Ovary (tissue), 10 donors: ENCODE measurements at places on chromosomes 1 and 21. TPM values are rescaled to one million over a fixed set of nuclear protein-coding genes. Genes with fewer than 3 reads are reported as not detected.

DNA sequence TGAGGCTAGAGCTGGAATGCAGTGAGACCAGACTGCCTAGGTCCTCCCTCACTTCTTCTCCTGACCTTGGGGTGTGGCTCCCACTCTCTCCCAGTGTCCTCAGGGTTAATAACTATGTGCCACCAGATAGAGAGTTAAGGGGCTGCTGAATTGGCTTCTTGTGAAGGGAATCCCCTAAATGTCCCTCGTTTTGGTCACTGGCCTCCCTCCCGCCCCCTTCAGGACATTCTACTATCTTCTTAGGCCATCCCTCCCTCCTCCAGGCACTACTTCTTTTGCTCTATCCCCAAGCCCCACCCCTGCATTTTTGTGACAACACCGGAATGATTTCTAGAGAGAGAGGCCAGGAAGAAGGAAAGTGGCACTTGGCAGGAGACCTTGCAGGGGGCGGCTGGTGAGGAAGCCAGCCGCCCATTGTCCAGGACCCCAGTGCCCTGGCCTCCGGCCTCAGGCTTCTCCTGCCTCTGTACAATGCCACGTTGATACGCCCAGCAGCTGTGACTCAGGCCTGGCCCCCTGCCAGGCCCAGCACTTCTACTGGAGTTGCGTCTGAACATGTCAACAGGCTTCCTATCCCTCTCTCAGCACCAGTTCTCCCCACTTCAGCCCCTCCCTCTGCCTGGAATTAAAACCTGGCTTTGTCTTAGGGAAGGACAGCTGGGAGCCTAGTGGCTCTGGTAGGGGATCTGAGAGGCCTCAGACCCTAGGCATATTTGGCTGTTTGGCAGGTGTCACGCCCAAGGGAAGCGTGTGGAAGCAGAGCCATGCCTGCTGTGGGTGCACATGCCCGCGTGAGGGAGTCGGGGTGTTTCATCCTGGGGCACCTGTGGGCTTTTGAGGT lies 9.1 kb downstream of the LMNA start:
- H3K27me3 ChIP-seq: no peaks in the 10 kb centered on the region
- H3K4me1 ChIP-seq: peaks cover 61% of the 10 kb centered on the region
- peak overlapping the region; percentile 38 for H3K4me3 ChIP-seq
- DNase-seq: peak; percentile 96
- no peaks in the 10 kb centered on the region for H3K36me3 ChIP-seq

GRCh38 chr1:244395965-244396364 lies 55.7 kb downstream of the ADSS2 start:
- H3K4me1 ChIP-seq: no peaks in the 10 kb centered on the region
- H3K27me3 ChIP-seq: no peaks in the 10 kb centered on the region
- no peak for DNase-seq
- no peak overlapping the region for H3K27ac ChIP-seq
- H3K36me3 ChIP-seq: no peaks in the 10 kb centered on the region
- H3K4me3 ChIP-seq: no peak overlapping the region

DNA sequence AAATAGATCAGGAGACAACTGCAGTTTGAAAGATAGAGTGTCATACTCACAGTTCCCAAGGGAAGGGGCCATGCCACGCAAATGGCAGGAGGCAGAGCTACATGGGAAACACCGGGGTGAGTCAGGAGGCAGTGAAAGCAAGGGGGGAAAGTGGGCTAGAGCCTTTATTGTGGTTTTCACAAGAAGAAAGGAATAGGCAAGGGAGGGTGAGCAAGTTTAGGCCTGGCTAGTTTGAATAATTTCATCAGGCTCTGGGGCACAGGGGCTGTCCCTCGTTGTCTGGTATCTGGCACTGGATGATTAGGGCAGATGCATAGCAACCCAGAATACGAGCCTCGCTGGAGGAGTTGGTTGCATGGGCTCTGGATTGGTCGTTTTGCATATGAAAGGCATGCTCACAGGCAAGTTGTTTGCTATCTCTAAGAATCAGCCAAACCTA lies 17.0 kb upstream of the ITLN2 start:
- H3K4me1 ChIP-seq: no peaks in the 10 kb centered on the region
- no peaks in the 10 kb centered on the region for H3K36me3 ChIP-seq
- H3K27me3 ChIP-seq: no peaks in the 10 kb centered on the region
- no peak overlapping the region for H3K27ac ChIP-seq
- DNase-seq: no peak

DNA sequence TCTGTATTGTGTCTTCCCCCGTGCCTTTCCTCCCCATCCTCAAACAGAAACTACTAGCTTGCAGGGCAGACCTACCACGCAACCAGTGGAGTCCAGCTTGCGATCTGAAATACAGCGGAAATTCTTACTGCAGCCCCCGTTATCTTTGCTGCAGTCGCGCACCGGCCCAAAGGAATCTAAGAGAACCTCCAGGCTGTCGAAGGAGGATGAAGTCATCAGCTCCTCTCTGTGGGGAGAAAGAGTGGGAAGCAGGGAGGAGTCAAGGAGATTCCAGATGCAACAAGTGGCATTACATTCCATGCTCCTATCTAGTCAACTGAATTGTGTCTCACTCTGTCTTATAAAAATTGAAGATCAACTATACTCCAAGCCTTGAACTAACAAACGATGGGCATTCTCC lies 206.9 kb downstream of the ASTN1 start:
- no peaks in the 10 kb centered on the region for H3K36me3 ChIP-seq
- DNase-seq: no peak
- H3K4me1 ChIP-seq: no peaks in the 10 kb centered on the region
- H3K27ac ChIP-seq: no peak overlapping the region
- H3K4me3 ChIP-seq: no peak overlapping the region
- no peaks in the 10 kb centered on the region for H3K27me3 ChIP-seq

DNA sequence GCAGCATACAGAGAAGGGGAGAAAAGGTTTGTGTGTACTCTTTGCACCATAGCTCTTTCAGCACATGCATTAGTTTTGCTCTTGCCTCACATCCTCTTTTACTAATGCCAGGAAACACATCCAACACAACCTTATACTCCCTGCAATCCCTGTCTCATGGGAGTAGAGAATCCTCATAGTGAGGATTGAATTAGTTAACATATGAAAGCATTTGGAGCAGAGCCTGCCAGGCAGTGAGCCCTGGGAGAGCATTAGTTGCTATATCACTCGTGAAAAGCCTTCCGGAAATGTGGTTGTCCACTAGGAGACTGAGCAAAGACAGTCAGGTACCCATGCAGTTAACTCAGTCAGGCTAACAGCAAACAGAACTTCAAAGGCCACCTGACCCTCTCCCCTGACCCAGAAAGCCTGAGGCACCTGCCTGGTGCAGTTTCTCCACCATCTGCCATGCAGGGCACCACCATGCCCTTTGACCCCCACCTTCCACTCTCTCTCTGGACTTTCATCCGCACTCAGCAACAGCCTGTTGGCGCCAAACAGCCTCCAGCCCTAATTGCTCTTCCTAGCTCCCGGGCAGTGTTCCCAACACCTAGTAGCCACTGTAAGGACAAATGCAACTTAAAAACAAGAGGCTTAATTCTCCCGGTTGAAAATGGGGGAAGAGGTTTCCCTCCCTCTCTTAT lies 14.9 kb upstream of the AGT start:
- no peak overlapping the region for H3K4me3 ChIP-seq
- no peaks in the 10 kb centered on the region for H3K36me3 ChIP-seq
- peak; percentile 49 for DNase-seq
- H3K4me1 ChIP-seq: peaks cover 4% of the 10 kb centered on the region
- H3K27ac ChIP-seq: no peak overlapping the region

DNA sequence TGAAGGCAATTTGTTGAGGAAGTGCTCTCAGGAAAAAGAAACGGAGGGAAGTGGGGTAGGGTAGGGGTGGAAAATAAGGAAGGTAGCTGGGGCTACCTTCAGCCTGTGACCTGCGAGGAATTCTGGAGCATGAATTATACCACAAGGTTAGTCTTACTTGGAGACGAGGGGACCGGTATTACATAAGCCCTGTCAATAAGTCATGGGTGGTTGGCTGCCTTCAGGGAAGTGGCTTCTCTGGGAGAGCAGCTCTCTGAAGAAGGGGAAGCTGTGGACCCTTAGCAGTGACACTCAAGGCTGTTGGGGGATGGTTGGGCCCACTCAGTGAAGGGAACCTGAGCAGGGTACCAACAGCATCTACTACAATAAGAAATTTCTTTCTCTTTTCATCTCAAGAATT lies 111.3 kb downstream of the TNFSF18 start:
- no peaks in the 10 kb centered on the region for H3K4me1 ChIP-seq
- H3K36me3 ChIP-seq: no peaks in the 10 kb centered on the region
- H3K27me3 ChIP-seq: no peaks in the 10 kb centered on the region
- H3K4me3 ChIP-seq: no peak overlapping the region

DNA sequence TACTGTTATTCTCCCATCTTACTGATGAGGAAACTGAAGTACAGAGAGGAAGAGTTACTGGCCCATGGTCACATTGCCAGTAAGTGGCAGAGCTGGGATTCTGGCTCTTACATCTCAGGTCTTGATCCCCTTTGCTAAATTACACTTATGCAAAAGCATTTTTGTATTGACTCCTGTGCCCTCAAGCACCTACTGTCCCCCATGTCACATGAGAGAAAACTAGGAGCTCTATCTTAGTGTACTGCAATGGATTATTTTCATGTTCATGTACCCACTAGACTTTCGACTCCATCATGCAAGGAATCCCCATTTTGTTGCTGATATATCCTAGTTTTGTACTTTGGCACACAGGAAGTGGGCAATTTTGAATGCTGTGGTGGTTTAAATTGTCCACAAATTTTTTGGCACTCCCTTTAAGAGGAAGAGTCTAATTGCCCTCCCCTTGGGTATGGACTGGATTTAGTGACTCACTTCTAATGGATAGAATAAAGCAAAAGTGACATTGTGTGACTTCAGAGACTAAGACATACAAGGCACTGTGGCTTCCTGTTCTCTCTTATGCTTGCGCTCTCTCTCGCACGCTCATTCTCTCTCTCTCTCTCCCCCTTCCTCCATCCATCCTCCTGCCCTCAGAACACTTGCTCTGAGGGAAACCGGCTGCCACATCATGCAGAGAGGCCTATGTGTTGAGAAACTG lies 43.5 kb upstream of the JAK1 start:
- no peak for DNase-seq
- H3K27me3 ChIP-seq: no peaks in the 10 kb centered on the region
- no peaks in the 10 kb centered on the region for H3K4me1 ChIP-seq
- H3K27ac ChIP-seq: no peak overlapping the region
- no peak overlapping the region for H3K4me3 ChIP-seq

- H3K4me1 ChIP-seq: peaks cover 4% of the 10 kb centered on the region
- H3K27ac ChIP-seq: no peak overlapping the region
- DNase-seq: no peak
Measured at GRCh38 chr1:52629325-52629643, 3.7 kb upstream of the SHISAL2A start.

DNA sequence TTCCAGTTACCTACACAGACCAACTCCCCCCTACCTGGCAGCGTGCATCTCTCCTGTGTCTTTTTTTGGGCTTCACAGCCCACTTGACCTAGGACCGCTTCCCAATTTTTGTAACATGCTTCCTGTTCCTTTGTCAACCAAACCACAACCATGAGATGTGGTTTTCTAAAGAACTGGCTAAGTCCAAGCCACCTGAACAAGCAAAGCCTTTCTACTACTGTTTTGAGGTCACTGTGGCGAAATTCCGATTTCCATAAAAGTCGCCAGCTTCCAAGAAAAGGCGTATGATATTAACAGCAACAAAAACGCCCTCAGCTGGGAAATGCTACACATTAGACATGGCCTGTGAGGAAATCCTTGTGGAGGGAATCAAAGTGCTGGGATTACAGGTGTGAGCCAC lies 12.7 kb upstream of the AK2 start:
- no peaks in the 10 kb centered on the region for H3K36me3 ChIP-seq
- no peak overlapping the region for H3K27ac ChIP-seq
- H3K27me3 ChIP-seq: no peaks in the 10 kb centered on the region
- H3K4me1 ChIP-seq: no peaks in the 10 kb centered on the region

GRCh38 chr1:1212780-1213344 lies 1.1 kb downstream of the TNFRSF4 start:
- no peaks in the 10 kb centered on the region for H3K4me1 ChIP-seq
- DNase-seq: peak; percentile 40
- no peaks in the 10 kb centered on the region for H3K27me3 ChIP-seq
- no peaks in the 10 kb centered on the region for H3K36me3 ChIP-seq

- no peaks in the 10 kb centered on the region for H3K36me3 ChIP-seq
- no peaks in the 10 kb centered on the region for H3K27me3 ChIP-seq
- no peak for DNase-seq
Measured at GRCh38 chr21:29148530-29148929, 18.1 kb downstream of the MAP3K7CL start.

GRCh38 chr1:55699228-55699627 lies 484.1 kb upstream of the USP24 start:
- no peak overlapping the region for H3K4me3 ChIP-seq
- no peaks in the 10 kb centered on the region for H3K27me3 ChIP-seq
- H3K36me3 ChIP-seq: no peaks in the 10 kb centered on the region
- no peak overlapping the region for H3K27ac ChIP-seq
- DNase-seq: no peak
- H3K4me1 ChIP-seq: peaks cover 4% of the 10 kb centered on the region

DNA sequence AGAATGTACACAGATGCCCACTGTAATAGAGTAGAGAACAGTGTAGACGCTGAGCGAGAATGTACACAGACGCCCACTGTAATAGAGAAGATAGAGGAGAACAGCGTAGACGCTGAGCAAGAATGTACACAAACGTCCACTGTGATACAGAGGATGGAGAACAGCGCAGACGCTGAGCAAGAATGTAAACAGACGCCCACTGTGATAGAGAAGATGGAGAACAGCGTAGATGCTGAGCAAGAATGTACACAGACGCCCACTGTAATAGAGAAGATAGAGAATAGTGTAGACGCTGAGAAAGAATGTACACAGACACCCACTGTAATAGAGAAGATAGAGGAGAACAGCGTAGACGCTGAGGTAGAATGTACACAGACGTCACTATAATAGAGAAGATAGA lies 306.9 kb downstream of the SMYD3 start:
- no peak overlapping the region for H3K27ac ChIP-seq
- H3K4me1 ChIP-seq: peaks cover 9% of the 10 kb centered on the region
- no peaks in the 10 kb centered on the region for H3K36me3 ChIP-seq
- no peak overlapping the region for H3K4me3 ChIP-seq
- no peaks in the 10 kb centered on the region for H3K27me3 ChIP-seq

DNA sequence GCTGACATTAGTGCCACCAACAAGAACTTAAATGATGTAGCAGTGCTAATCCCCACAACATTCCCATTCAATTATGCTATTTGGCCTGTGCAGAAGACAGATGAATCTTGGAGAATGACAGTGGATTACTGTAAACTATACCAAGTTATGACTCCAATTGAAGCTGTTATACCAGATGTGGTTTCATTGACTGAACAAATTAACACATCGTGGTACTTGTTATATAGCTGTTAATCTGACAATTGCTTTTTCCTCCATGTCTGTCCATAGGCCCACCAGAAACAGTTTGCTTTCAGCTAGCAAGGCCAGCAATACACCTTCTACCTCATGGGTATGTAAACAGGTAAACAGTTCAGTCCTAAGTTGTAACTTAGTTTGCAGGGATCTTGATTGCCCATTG lies 101.1 kb downstream of the S1PR1 start:
- DNase-seq: no peak
- no peaks in the 10 kb centered on the region for H3K36me3 ChIP-seq
- H3K4me1 ChIP-seq: no peaks in the 10 kb centered on the region
- H3K27ac ChIP-seq: no peak overlapping the region

The MAEL gene
- total RNA-seq: not detected

The VWA5B1 gene
- total RNA-seq: not detected

The PGLYRP4 gene
- not detected for total RNA-seq

The OR2T11 gene
- total RNA-seq: not detected

The SPRR2A gene
- not detected for total RNA-seq

The DHCR24 gene
- total RNA-seq: 10.5 TPM

The LINGO4 gene
- not detected for total RNA-seq

The STUM gene
- total RNA-seq: 6.1 TPM

The FAM163A gene
- 0.72 TPM for total RNA-seq

The ST6GALNAC3 gene
- 3.8 TPM for total RNA-seq
